ENCODE measurements at places on chromosomes 6 and 20.
A peak's percentile ranks its signal among the peaks of the same experiment; 100 is the strongest.

GRCh38 chr6:423799-424345 is 32.3 kb downstream of the IRF4 start:
- DNase-seq, result no peak

- no peak for DNase-seq
Observed at GRCh38 chr6:68071740-68072139, 563.3 kb upstream of the ADGRB3 start.

DNA sequence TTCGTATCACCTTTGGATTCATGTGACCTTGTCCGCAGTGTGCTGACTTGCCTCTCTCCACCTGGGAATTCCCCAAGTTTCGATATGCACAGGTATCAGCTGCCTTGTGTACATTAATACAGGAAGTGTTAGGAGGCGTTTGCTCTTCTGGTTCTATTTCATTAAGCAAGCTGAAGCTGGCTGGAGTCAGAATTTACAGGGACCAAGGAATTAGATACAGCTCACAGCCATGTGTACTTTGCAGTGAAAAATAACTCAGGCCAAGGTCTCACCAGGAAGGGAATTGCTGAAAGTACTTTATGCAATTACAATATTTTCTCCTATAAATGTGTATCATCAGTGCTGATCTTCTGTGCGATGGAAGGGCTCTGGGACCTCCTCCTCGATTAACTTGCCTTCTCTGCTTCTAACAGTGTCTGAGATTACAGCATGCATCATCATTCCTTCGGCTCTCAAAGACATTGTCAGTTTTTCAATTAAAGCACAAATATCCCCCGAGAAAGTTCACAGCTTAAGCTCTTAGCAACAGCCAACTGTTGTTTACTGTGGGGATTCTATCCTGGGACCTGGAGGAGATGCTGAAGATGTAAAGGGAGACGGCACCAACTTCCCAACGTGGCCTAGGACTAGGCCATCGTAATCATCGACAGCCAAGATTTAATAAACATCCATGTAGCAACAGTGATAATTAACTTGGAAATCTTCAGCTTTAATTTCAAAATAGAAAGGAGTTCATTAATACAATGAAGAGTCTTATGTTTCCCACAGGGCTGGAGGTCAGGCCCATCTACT is 13.8 kb upstream of the TIAM2 start:
- no peak for DNase-seq

DNA sequence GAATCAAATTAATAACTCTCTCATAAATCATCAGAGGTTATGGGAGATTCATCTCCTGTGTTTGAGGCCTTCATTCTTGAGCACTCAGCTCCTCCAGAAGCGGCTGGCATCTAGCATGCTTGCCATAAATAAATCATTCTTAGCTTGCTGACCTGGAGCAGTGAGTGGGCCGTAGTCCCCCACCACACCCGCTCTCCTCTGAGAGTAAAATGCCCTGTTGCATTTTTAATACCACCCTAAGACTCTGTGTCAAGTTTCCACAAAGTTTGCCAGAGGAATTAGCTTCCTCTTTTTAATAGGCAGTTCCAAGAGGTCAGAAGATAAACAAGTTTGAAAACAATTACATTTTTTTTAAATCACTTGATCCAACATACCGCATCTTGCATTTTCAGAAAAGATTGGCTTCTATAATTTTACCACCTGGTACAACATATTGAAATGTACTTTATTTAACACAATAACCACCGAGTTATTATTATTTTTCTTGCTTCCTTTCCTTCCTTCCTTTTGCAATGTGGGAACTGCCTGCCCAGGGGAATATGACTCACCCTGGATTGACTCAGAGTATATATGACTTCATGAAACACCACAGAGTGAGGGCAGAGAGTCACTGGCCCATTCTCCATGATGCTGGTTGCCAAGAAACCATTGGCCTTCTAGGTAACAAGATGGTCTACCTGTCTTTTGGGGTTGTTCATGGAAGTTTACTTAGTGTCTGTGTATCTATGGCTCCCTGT is 29.4 kb upstream of the CLIC5 start:
- peak; percentile 59 for DNase-seq

DNA sequence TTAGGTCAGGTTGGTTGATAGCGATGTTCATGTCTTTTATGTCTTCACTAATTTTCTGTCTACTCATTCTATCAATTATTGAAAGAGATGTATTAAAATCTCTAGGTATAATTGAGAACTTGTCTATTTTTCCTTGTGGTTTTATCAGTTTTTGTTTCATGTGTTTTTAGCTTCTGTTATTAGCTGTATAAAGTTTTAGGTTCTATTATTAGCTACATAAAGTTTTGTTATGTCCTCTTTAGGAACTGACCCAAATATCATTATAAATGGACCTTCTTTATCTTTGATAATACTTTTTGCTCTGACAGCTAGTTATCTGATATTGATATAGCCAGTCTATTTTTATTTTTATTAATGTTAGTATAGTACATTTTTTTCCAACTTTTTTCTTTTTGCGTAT is 92.4 kb upstream of the TMEM170B start:
- no peak for DNase-seq

- DNase-seq, result no peak
Observed at GRCh38 chr6:105357165-105357564, 45.7 kb downstream of the PREP start.

- DNase-seq, result no peak
Observed at GRCh38 chr6:111610548-111611172, 5.0 kb upstream of the TRAF3IP2 start.

DNA sequence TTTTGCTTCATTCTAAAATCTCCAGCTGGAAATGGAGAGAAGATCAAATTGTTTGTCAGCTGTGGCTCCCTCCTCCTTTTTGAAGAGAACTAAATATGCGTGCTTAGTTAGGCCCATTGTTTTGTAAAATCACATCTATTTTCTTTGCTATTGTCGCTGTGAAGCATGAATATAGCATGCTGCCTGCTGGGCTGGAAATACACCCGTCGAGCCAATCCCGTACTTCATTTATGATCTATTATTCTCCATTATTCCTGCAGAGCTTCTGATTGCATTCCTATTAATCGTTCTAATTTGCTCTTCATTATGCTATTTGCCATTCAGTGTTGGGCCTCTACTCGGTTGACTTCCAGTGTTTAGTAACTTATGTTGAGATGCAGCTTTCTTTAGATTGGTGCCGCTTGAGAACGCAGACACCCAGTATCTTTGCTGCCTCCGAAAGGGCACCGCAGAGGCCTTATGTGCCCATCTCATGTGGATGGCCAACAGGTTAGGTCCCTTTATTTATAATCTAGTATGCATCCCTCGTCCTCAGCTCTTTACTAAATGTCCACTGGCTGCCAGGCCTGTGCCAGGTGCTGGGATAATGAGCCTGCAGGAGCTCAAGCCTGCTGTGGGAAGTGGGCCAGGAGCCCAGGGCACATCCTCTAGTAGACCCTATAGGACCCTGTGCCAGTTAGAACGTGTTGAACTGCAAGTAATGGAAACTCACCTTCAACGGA is 45.6 kb downstream of the FAM50B start:
- DNase-seq, result no peak

GRCh38 chr6:14452567-14453527 is 335.3 kb downstream of the CD83 start:
- no peak for DNase-seq

DNA sequence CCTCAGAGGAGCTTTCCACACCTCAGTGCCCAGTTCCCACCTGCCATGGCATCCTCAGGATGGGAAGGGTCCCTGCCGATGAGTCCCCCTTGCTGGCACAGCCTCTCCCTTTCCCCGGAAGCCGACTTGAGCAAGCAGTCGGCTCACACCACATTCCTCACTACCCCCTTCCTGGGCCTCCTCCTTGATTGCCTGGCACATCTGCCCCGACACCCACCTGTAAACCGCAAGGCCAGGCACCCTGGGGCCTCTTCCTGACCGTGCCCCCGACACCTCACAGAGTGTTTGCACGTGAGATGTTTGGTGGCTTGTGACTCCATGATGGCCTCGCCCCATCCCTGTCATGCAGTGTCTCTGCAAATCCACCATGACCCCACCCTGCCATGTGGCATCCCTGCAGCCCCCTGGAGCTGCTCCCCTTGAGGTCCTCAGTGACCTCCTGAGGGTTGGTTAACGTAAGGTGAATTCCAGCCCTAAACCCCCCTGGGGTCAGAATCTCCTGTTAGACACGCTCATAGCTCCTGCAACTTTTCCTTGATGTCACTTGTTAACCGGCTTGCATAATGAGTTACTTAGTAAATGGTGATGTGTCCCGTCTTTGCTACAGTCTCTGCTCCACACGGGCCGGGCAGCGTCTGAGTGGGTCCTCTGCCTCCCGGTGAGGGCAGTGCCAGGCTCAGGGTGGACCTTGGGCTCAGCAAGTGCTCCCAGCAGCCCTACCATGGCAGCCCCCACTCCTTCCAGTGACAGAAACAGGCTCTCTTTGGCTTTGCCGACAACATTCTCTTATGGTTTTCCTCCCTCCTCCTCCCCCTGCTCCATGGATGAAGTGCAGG is 115.9 kb upstream of the FRMD1 start:
- DNase-seq, result no peak

GRCh38 chr20:63073738-63074065 is 66.9 kb upstream of the BHLHE23 start:
- no peak for DNase-seq

DNA sequence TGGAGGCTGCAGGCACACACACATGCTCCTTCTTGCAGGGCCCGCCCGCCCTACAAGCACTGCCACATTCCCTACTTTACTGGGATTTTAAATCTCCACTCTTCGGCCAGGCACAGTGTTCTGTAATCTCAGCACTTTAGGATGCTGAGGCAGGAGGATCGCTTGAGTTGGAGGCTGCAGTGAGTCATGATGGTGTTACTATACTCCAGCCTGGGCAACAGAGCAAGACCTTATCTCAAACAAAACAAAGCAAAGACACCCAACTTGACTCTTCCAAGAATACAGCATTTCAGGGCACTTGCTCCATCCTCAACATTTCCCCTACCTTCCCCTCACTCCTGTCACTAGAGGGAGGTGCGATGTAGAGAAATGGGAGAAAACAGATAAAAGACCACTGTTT is 194.0 kb downstream of the MYLK4 start:
- no peak for DNase-seq

DNA sequence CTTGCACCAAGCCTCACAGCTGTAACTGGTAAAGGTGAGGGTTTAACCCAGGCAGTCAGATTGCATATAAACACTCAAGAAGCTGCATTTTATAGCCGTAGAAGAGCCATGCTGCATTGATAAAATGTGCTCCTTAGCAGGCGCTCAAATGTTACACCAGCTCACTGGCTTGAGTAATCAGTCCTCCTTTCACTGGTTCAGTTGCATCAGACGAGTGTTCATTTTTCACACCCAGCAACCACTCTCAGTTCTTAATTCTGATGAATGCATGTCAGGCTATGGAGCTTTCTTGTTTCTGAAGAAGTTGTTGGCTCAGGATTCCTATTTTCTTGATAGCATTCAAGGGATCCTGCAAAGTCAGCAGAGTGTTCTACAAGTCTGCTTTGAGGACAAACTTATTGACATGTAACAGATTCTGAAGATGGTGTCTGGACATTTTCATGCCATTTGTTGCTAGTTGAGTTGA is 198.3 kb downstream of the PLCB1 start:
- no peak for DNase-seq

- no peak for DNase-seq
Observed at GRCh38 chr20:61810066-61810737, 255.5 kb downstream of the TAF4 start.

DNA sequence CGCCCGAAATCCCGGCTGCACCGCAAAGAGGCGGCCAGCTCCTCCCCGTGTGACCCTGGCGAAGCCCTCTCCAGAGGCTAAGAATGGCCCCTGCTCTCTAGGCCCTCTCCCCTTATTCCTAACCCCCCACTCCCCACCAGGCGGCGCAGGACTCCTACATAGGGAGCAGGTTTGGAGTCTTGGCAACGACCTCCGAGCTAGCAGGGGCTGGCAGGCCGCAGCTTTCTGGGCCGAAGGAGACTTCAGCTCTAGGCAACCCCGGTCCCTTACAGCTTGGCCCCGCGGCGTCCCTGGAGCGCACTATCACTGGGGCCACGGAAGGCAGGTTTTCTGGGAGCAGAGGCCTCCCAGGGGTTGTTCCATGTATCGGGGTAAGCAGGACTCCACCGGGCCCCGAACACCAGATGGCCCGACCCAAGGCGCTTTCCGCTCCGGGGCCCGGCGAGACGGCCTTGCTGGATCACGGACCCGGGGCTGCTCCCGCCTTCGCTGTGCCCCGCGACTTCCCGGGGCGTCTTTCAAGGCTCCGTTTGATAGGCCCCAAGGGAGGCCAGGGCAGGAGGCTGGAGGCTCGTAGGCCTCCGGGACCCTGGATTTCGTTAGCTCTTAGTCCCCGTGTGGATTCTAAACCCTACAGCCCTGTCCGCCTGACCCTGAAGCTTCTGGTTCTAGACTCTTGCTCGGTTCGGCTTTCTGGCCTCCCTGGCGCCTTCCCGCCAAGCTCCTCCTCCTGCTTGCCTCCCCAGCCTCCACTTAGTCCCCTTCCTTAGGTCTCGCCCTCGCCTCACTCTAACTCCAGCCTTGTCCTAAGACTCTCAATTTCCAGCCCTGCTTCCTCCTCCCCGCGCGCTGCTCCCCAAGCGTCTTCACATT is 1.9 kb downstream of the SLC32A1 start:
- peak; percentile 53 for DNase-seq

GRCh38 chr6:80214436-80215022 is 108.1 kb downstream of the BCKDHB start:
- DNase-seq, result peak; percentile 26

- DNase-seq, result no peak
Observed at GRCh38 chr6:37528541-37528940, 28.8 kb upstream of the CCDC167 start.

GRCh38 chr6:16318538-16318937 is 80.2 kb downstream of the GMPR start:
- peak; percentile 64 for DNase-seq

- no peak for DNase-seq
Observed at GRCh38 chr20:63749597-63750508, 10.3 kb downstream of the SLC2A4RG start.

DNA sequence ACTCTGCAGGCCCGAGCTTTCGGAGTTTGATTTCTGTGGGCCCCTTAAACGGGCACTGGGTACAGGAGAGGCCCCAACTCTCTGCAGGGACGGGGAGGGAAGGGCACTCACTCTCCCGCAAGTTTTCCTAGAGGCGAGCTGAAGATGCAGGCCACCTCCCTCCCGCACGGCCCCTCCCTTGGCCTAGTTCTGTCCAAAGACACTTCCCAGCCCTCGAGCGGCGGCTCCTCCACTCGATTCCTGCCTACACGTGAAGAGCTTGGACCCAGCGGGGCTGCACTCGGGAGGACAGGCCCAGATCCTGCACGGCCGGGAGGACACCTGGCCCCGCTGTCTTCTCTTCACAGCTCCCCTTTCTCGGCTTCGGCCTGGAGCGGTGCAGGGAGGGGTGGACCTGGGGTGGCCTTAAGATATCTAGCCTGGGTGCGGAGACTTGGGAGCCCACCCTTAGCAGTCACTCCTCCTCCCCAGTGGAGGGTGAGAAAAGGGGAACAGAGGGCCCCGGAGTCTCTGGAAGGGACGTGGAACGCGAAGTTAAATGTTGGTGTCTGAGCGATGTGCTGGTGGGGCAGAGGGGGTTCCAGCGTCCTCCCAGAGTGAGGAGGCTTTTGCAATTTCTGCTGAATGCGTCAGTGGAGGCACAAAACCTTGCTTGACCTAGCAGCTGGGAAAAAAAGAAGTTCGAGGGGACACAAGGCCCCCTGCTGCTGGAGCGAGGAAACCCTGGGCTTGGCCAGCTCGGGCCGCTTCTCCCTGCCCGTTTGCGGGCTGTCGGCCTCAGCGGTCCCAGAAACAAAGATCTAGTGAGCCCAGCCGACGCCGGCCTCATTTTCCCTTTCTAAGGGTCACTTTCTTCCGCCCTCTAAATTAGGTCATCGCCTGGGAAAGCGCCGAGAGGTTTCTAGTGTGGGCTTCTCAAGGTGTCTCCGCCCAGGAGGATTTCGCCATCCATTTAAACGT is 4.9 kb downstream of the OLIG3 start:
- DNase-seq, result no peak

GRCh38 chr6:151437401-151437800 is 14.5 kb downstream of the RMND1 start:
- DNase-seq, result no peak
